ENCODE measurements at places on chromosomes 4 and X.

DNA sequence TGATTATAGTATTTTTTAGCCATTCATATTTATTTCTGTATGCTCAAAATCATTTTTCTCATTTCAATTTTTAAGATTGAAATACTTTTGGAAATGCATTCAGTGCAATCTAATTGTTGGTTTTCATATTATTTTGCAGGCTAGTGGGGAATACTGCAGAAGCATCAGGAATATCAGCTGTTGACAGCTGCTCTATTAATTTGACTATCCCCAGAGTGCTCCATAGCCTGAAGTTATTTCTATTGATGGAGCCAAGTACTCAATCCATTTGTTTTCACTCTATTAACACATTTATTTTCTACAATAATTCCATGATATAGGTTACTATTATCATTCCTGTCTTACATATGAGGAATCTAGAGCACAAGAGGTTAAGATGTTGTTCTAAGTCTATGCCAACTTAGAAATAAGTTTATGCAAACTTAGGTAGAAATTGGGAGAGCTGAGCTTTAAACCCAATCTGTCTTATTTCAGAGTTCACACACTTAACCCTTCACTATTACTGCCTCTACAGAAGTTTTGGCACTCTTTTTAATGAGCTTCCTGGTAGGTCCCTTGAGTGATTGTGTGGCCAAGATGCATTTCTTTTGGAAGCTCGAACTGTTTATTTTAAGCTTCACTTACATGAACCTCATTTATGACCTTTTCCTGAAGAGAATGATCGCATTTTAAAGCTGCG, 65.6 kb upstream of the PCDH18 start:
- DNase-seq = no peak

GRCh38 chr4:112771-113170, 11.5 kb upstream of the ZNF718 start:
- DNase-seq = no peak

GRCh38 chr4:138500869-138501268, 258.7 kb upstream of the SLC7A11 start:
- DNase-seq = no peak

DNA sequence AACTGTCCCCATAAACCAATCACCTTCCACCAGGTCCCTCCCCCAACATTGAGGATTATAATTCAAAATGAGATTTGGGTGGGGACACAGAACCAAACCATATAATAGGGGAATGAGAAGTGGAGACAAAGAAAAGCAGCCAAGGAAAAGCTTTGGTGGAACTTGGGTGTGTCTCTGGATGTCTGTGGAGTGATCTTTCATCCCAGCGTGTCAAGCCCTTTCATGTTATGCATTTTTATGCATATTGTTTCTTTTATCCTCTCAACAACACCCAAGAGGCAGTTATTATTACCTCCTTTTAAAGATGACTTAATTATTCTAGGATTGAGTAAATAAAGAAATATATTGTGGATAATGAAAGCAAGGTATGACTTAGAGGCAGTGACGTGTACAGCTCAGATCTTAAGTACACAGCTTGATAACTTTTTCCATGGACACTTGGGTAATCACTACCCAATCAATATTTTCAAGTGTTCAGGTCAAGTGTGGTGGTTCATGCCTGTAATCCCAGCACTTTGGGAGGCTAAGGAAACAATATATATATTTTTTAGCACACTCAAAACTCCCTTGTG, 42.6 kb upstream of the HOPX start:
- DNase-seq = no peak

- no peak for DNase-seq
Observed at GRCh38 chr4:7518871-7519637, 84.3 kb upstream of the PSAPL1 start.

DNA sequence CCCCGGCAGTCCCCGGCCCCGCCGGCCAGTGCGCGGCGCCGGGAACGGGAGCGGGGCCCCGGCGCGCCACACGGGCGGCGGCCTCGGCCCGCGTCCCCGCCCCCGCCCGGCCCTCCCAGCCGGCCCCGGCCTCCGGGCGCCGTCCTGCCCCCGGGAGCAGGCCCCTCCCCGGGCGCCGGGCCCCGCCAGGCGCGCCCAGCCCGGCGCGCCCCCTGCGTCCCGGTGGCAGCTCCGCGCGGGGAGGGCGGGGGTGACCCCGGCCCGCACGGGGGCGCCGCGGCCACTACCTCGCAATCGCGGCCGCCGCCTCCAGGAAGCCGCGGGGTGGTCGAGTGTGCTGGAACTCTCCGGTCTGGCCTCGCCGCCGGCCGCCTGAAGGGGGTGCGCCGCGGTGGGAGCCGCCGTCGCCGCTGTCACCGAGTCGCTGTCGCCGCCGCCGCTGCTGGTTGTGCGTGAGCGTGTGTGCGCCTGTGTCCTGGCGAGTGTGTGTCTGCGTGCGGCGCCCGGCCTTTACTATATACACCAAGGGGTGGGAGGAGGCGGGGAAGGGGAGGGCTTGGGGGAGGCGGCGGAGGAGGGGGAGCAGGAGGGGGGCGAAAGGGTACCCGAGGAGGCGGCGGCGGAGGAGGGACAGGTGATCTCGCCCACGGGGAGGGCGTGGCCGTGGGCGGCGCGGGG, at the start of gene RAI2:
Gene RAI2, minus strand, starts transcription at position 488 of the 678 bp plus-strand sequence. CDS start 59,288 bp downstream, outside the sequence.
- no peak for DNase-seq

- DNase-seq = no peak
Observed at GRCh38 chrX:386239-386767, 404 bp downstream of the PPP2R3B start.

- peak; percentile 41 for DNase-seq
Observed at GRCh38 chr4:152572417-152573086, 36.7 kb upstream of the FBXW7 start.

DNA sequence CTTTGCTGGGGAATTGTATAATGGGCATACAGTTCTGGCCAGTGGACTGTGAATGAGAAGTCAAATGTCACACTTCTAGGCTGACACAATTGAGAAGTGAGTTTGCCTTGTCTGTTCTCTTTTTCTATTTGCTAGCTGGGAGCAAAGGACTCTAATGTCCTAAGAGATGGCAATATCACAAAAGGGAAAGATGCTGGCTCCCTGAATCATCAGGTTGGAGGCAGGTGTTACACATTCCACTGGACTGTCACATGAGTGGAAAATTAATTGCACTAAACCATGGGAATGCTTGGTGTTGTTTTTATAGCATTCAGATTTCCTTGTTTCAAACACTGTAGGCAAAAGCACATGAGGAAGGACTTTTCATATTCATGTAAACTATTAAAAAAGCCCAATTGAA, 388.3 kb downstream of the ADAM29 start:
- DNase-seq = no peak

GRCh38 chr4:105184316-105184980, 37.8 kb downstream of the TET2 start:
- DNase-seq = no peak

- DNase-seq = no peak
Observed at GRCh38 chr4:49058306-49058705, 72.2 kb downstream of the CWH43 start.

DNA sequence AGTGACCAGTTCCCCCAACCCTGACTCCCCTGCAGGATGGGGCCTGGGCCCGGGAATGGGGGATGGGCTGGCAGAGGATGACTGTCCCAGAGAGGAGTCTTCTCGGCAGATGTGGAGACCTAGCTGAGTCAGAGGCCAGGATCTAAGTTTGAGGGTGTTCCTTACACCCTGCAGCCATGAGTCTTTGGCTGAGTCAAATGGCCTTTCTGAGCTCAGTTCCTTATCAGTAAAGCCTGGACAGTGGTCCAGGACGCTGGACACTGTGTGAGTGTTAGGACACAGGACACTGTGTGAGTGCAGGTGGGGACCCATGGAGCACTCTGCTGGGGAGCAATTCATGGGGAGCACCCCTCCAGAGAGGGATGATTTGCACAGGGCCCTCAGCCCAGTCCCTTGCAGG, 5.0 kb downstream of the IL9R start:
- no peak for DNase-seq

DNA sequence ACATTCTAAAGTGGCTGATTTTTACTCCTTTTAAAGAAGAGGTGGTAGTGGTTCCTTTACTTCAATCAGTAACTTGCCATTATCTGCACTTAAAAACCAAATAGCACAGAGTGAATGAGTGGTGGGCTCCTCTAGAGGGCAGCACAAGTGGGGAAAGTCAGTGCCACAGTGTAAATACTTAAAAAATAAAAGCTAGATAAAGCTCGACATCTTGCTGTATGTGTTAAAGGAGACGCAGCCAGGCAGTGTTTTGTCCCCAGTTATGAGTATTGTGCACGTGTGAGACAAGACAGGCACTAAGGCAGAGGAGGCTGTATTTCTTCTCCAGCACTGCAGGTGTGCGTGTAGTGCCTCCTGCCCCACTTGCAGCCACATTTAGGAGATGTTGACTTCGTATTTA, 24.6 kb downstream of the NAP1L5 start:
- DNase-seq = no peak

GRCh38 chrX:1167466-1167865, 45.0 kb downstream of the CRLF2 start:
- DNase-seq = no peak

- no peak for DNase-seq
Observed at GRCh38 chr4:158050942-158051341, 121.9 kb downstream of the GASK1B start.

DNA sequence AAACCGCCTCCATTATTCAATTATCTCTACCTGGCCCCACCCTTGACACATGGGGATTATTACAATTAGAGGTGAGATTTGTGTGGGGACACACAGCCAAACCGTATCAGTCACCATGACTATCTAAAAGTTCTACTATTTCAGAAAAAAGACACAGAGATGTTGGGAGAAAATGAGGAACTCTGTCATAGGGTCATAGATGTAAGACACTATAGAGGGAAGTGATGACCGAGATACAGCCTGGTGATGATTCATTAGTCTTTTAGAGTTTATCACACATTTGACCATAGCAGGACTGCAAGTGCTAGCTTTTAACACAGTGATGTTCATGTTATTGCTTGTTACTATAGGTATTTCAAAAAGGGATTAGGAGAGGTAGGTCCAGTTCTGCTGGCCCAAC, 357.0 kb upstream of the AADAT start:
- no peak for DNase-seq

- DNase-seq = no peak
Observed at GRCh38 chr4:15674046-15674445, 7.6 kb upstream of the FAM200B start.

DNA sequence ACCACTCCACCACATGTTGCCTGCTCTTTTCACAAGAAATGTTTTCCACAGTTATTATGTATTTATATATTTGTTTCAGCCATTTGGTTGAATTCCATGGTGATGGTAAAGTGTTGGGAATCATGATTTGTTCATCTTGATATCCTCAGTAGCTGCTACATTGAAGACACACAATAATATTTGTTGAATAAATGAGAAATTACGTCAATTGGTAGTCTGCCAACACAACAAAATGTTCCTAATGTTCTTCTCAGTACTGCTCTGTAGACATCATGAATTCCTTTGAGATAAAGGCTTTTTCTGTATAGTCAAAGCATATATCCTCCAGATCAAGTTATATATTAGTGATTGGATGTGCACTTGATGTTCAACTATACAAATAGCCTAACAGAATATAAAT, 29.5 kb downstream of the CXXC4 start:
- peak; percentile 23 for DNase-seq

DNA sequence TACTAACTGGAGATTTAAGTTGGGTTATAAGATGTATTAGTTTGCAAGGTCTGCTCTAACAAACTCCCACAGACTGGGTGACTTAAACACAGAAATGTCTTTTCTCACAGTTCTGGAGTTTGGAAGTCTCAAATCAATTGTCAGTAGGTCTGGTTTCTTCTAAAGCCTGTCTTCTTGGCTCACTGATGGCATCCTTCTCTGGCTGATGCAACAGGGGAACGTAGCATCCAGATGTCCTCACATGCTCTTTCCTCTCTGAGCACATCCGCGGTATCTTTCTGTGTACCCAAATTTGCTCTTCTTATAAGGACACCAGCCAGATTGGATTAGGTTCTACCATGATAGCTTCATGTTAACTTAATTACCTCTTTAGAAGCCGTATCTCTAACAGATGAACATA, 63.2 kb upstream of the BMP3 start:
- no peak for DNase-seq

- DNase-seq = no peak
Observed at GRCh38 chr4:155667222-155667567, 547 bp downstream of the GUCY1A1 start.

DNA sequence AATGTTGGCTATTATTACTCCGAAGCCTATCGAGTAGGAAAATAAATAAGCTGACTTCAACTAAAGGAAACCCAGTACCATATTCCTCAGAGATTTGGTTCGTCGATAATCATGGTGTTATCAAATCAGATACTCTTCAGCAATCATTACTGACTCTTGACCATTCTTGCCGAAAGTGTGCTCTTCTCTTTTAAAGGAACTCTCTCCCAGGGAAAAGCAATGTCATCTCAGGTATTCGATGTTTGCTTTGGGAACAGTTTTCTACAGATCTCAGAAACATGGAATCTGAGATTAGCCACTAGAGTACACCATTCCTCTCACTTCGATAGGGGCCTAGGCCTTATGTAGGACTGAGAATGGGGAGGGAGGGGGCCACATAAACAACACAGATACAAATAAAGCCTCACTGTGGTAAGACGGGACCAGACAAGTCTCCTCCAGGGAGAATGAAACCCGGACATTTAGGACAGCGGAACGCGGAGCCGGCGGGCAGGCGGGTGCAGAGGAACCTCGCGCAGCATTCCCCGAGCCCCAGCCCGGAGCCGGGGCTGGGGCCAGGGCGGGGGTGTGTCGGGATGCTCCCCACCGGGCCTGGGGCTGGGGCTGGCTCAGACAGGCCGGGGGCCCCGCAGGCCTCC, 581 bp downstream of the DNAJB14 start:
- DNase-seq = no peak

- peak; percentile 18 for DNase-seq
Observed at GRCh38 chrX:132292793-132293192, 73.5 kb upstream of the RAP2C start.

DNA sequence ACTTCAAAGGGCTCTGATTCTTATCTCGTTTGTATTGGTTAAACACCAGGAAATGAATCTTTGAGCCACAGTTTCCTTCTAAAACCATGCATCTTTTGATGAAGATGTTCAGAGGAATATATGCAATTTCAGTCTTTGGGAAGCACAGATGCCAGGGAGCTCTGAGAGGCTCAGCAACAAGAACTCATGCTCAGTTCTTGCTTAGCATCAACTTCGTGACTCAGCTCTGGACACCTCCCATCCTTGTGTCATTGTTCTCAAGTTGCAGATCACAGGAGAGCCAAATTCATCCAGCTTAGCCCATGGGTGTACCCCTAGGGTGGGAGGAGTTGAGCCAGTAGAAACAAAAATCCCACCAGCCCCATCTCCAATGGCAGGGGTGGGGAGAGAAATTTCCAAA, 219.6 kb upstream of the MAOA start:
- DNase-seq = no peak

- no peak for DNase-seq
Observed at GRCh38 chr4:82508806-82509428, 52.9 kb downstream of the TMEM150C start.

DNA sequence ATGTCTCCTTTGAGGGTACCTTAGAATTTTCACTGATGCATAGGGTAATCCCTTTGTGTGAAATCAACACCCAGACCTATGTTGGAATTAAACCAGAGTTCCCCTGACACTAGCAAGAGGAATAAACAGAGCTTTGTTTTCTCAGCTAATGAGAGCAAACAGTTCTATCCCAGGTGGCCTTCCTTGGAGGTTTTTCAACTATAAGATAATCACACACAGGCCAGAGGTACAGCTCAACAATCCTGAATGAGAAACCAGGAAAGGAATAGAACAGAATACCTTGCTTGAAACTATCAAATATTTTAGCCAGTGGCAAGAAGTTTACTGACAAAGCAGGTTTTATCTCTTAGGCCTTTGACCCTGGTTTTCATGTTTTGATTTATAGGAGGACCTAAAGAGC, 100.2 kb downstream of the OTC start:
- no peak for DNase-seq
